Fibroblast of skin of left biceps (primary cell): ENCODE measurements at places on chromosomes 3 and 15.

DNA sequence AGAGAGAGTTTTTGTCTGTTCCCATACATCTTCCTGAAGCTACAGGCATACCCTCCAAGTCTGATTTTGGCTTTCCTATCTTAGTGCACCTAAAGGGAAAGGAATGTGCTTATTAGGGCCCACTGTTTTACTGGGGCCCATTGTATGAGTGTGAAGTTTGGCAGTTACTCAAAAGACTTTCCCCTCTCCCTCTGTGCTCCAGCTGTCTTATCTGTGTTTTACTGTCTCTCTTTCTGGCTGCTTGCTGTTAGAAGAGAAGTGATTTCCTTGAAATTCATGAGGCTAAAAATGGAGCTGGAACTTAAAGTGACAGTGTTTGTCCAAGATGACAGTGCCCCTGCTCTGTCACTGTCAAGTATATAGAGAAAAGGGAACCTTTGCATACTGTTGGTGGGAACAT lies 436.2 kb downstream of the OCA2 start:
- DNase-seq, result no peak

GRCh38 chr15:69031013-69032001 lies 16.8 kb downstream of the NOX5 start:
- no peak for DNase-seq

GRCh38 chr15:29740692-29741311 lies 81.5 kb downstream of the TJP1 start:
- DNase-seq, result no peak

- DNase-seq, result no peak
These were observed 70.4 kb downstream of the LSAMP start for GRCh38 chr3:116374901-116375300.

- DNase-seq, result no peak
These were observed 795 bp upstream of the TCF12 start for GRCh38 chr15:56917652-56918045.

GRCh38 chr3:134985864-134986715 lies 191.0 kb downstream of the EPHB1 start:
- DNase-seq, result no peak

GRCh38 chr15:67680641-67681040 lies 138.1 kb downstream of the MAP2K5 start:
- DNase-seq, result peak; percentile 8

DNA sequence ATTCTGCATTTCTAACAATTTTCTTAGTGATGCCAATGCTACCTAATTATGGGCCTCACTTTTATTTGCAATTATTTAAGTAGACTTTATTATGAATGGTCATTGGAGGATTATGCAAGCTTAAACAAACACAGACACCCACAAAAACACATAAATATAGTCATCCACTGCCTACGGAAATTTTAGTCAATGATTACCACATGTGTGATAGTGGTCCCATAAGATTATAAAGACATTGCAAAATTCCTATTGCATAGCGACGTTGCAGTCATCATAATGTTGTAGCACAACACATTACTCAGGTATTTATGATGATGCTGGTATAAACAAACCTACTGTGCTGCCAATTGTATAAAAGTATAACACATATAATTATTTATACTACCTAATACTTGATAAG lies 247.8 kb upstream of the ALCAM start:
- no peak for DNase-seq

DNA sequence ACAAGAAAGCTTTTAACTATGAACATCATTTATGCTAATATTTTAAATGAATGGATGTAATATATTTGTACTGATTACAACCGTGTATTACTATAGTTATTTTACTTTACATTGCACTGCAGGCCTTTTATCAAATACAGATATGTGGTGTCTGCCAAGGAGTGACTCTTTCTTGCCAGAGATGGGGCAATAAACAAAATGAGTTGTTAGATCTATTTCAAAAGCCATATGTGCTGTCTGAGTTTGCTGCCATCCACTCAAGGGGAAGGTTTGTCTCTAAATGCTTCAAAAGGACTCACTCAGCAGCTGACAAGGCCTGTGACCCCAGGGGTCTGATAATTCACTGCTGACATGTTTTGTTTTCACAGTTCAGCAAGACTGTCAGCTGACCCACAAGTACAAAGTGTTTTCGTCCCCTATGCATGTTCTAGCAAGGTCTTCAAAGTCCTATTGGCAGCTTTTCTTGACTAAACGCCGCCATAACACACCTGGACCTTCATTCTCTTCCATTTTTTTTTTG lies 41.3 kb upstream of the ZBED2 start:
- DNase-seq, result no peak

DNA sequence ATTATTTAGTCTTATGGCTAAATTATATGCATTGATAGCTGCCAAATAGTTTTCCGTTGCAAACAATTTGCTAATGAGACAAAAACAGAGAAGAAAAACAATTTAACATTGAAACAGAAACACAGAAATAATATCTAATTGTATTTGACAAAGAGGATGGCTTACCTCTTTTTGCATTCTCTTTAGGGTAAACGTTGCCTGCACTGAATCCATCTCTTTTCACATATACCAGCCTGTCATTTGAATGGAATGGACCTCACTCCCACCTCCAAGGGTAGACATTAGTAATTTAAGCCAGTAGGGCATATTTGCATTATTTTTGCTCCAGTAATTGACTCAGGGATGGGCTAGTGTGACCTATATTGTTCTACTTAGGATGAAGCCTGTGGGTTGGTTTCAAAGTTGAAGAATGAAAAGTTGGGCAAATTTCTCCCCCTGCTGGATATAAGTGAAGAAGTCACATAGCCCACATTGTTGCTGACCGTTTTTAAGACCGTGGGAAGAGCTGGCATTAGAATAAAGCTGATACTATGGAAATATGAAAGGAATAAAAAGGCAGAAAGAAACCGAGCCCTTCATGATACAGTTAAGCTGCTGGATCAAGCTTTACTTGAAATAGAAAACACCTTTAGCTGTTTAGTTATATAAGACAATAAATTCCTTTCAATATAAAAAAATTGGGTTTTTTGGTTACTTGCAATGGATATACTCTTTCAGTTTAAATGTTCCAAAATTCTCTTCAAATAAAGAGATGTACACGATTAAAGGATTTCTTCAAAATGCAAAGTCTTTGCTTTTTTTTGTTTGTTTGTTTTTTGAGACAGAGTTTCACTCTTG lies 26.9 kb downstream of the PIERCE2 start:
- DNase-seq, result peak; percentile 9

DNA sequence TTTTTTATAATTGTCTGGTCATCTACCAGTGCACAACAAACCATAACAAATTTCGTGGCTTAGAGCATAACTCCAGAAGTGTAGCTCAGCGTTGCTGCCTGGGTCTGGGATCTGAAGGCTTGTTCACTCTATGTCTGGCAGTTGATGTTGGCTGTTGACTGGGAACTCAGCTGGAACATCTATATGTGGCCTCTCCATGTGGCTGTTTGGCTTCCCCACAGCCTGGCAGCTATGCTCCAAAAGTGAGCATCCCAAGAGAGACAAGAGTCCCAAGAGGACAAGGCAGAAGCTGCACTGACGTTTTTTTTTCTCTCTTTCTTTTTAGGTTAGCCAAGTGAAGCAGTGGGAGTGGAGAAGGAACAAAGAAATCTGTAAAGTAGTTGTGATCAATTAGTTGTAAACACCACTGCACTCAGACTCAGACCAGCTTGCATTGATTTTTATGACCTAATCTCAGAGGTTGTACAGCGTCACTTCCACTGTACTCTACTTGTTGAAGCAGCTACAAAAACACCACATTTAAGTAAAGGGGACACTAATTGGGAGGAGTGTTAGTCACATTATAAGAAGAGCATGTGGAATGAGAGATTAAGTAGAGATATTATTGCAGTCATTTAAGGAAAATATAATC lies 2.5 kb upstream of the GPR176 start:
- DNase-seq, result no peak

GRCh38 chr15:49225572-49226281 lies 55.7 kb downstream of the GALK2 start:
- DNase-seq, result no peak
